ENCODE measurements at places on chromosomes 12 and 14.

GRCh38 chr12:13117029-13117428, 13.6 kb upstream of the GSG1 start:
- DNase-seq: no peak

GRCh38 chr14:99357151-99357915, 85.3 kb upstream of the BCL11B start:
- no peak for DNase-seq

- DNase-seq: peak; percentile 78
Observed at GRCh38 chr12:45543887-45544286, 185.6 kb upstream of the ARID2 start.

GRCh38 chr12:111656016-111656415, 29.7 kb downstream of the BRAP start:
- no peak for DNase-seq

- DNase-seq: no peak
Observed at GRCh38 chr12:5248230-5248629, 183.7 kb upstream of the NTF3 start.

- DNase-seq: no peak
Observed at GRCh38 chr12:48933664-48934311, 8.5 kb upstream of the FKBP11 start.

DNA sequence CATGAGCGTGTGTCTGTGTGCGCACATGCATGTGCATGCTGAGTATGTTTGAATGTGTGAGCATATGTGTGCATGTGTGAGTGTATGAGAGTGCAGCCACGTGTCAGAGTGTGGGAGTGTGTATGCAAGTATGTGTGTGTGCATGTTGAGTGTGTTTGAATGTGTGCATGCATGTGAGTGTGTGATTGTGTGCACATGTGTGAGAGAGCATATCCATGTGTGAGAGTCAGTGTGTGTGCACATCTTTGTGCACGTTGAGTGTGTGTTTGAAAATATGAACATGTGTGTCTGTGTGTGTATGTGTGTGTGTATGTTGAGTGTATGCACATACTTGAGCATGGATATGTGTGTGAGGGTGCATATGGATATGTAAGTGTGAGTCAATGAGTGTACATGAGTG, 730.8 kb downstream of the VRK1 start:
- no peak for DNase-seq

- DNase-seq: peak; percentile 86
Observed at GRCh38 chr12:124684971-124685688, 117.7 kb upstream of the NCOR2 start.

GRCh38 chr14:84247693-84248092, 1282.3 kb upstream of the FLRT2 start:
- DNase-seq: no peak

GRCh38 chr14:52923902-52924575, 26.8 kb downstream of the FERMT2 start:
- no peak for DNase-seq

DNA sequence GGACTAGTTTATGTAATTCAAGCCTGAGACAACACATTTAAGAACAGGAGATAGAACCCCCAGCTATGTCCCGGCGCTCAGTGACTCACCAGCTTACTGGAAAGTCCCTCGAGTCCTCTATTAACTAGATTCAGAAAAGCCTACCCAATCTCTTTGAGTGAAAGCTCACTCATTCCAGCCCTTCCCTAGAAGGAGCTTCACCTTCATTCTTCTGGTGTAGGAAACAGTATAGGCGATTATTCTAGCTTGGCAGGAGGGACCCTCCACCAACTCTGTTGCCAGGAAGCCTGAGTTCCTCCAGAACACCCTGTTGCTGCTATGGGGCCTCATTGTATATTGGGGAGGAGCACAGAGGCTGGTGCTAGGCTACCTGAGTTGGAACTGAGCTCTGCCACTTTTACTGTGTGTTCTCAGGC, 57.2 kb upstream of the AEBP2 start:
- DNase-seq: peak; percentile 84

DNA sequence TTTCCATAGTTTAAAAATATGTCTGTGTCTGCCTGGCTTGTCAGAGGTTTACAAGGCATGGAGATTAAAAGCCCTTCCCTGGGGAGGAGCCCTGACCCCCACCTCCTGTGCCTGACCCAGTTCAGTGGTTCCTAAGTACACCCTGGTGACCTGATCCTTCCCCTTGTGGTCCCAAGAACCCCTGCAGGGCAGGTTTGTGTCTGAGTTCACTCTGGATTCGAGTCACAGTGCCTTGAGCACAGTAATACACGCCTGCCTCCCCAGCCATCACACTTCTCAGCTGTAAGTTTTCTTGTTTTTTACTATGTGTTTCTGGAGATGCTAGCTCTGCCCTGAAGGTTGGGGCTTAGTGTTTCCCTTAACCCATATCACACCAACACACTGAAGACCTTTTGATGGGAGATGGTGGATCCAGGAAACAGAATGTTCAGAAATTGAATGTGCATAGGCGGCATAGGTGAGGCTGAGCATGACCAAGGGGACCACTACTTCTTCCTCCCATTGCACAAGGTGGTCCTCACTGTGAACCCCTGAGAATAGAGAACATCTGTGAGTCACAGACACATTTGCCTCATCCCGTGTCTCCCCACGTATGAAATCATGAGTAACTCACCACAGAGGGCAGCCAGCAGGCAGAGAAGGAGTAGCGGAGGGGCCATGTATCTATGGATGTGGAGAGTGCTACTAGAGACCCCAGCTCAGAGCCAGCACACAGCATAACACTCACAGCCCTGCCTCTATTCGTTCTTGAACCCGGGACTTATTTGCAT, 962.9 kb downstream of the TMEM121 start:
- DNase-seq: no peak

GRCh38 chr14:54338696-54339317, 58.0 kb upstream of the CDKN3 start:
- DNase-seq: peak; percentile 45

DNA sequence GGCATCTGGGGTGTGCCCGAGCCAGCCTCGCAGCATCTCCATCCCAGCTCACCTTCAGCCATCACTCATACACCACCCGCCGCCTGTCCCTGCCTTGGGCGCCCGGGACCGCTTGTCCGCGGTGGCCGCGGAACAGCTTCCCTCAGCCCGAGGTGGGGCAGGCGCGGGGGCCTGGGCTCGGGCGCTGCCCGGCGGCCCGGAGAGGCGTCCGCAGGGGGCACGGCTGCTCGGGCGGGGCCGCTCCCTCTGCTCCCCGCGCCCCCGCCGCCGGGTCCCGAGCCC, 430 bp downstream of the SLC41A2 start:
- DNase-seq: no peak

GRCh38 chr12:68812553-68813241, 4.7 kb downstream of the MDM2 start:
- DNase-seq: no peak

- peak; percentile 83 for DNase-seq
Observed at GRCh38 chr14:68862954-68863594, 70.2 kb upstream of the ZFP36L1 start.

DNA sequence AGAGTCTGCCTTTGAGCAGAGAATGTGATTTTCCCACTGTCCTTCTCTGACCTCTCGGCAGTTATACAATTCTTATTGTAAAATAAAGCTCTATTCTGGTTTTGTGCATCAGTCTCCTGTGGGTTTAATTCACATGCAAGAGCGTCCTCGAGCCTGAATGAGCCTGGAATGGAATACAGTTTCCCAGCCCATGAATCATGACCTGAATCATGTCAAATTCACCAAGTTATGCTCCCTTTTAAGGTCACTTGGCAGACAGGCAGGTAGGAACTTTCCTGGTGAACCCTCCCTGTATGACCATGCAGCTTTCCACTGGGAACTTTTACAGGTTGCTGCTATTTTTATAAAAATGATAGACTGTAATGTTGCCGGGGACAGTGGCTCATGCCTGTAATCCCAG, 41.7 kb downstream of the BICD1 start:
- DNase-seq: no peak

- DNase-seq: peak; percentile 97
Observed at GRCh38 chr12:80593766-80594165, 113.7 kb upstream of the MYF6 start.

DNA sequence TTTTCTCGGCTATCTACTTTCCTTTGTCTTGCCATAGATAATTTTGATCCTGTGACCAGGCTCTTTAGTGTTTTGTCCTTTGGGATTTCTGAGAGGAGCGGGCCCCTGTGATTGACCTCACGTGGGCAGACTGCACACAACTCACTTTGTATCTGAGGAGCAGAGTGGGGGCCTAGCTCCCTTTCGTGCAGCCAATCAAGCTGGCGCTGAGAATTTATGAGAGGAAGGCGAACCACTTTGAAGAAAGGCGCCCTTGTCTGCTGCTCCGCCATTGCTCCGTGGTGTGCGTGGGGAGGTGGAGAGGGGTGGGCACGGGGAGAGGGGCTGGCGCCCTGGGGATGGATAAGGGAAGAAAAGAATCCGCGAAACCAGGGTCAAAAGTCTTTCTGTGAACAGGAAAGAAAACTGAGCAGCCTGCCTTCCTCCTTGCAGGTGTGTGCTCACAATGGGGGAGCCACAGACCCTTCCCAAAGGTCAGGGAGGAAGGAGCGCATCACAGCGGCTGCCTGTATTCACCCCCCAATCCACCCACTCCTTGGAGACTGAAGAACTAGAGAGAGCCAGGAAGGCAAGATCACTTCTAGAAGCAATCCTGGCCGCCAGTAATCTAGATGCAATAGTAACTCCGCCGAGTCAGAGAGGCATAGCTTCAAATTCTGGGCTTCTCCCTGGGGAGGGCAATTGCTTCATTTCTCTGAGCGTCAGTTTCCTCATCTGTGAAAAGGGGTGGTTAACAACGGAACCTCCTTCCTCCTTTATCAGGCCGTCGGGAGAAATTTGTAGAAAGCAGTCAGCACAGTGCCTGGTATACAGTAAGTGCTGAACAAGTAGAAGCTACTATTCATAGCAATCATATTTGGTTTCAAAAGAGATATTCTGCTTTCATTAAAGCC, 24.9 kb upstream of the MED13L start:
- no peak for DNase-seq

- no peak for DNase-seq
Observed at GRCh38 chr12:20657496-20657895, 37.6 kb upstream of the SLCO1C1 start.

GRCh38 chr14:94601884-94602391, 10.3 kb upstream of the SERPINA3 start:
- DNase-seq: peak; percentile 89

DNA sequence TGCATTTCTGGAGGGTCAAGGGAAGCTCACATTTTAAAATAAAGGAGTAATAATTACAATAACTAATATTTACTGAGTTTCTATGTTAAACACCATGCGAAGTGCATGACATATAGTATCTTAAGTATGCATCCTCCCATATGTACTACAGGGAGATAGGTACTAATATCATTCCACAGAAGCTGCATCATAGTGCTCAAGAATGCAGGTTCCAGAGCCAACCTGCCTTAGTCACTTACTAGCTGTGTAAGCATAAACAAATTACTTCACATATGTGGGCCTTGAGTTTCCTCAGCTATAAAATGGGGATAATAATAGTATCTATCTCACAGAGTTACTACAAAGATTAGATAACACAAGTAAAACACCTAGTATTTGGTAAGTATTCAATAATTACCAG, 18.3 kb downstream of the ARMH4 start:
- DNase-seq: peak; percentile 53

DNA sequence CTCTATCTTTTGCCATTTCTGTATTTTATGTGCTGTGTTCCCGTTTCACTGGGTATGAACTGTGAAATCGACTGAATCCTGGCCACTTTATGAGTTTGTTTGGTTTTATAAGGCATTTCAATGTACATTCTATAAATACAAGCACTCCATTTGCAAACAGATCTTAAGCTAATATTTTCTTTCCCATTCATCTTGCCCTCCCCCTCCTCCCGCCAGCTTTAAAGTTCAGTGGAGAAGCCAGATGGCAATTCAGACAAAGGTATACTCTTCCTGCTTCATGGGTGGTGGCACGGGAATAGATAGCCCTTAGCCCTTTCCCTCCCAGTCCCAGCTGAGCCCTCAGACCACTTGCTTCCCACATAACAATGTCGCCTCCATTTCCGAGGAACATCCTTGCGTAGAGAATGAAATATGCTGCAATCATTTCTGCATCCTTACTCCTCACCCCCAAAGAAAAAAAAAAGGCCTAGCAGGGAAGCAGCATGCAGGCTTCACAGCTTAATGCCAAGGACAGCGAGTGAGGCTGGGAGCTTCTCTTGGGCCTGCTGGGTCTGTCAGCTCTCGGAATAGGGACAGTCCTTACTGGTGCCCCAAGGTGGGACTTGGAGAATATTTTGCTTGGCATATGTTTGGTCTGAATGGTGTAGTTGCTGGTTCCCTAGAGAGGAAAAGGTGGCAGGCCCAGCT, 52.8 kb upstream of the SRSF5 start:
- DNase-seq: no peak

Measured in fibroblast of skin of scalp (primary cell).